H1 (cell line): ENCODE measurements at places on chromosomes 2 and 18.

DNA sequence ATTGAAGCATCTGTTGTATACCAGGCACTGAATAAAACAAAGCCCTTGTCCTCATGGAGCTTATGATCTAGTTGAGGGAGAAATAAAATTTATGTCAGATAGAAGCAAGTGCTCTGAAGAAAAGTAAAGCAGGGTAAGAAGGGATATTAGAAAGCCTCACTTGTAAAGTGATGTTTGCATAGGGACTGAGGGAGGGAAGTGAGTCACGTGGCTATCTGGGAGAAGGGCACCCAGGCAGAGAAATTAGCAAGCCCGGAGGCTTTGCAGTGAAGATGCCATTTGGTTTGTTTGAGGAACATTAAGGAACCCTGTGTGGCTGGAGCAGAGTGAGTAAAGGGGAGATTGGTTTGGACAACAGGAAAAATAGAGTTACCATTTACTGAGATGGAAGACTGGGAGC lies 52.1 kb downstream of the RBBP8 start:
- no peak overlapping the region for H3K4me3 ChIP-seq
- H3K27ac ChIP-seq = no peak overlapping the region
- H3K36me3 ChIP-seq = peaks cover 29% of the 10 kb centered on the region; the same call in 1 of the 2 replicates
- no peaks in the 10 kb centered on the region for H3K4me1 ChIP-seq

GRCh38 chr2:188607501-188607900 lies 315.8 kb downstream of the GULP1 start:
- H3K27ac ChIP-seq = no peak overlapping the region
- no peak for DNase-seq
- H3K4me3 ChIP-seq = no peak overlapping the region
- H3K36me3 ChIP-seq = no peaks in the 10 kb centered on the region

DNA sequence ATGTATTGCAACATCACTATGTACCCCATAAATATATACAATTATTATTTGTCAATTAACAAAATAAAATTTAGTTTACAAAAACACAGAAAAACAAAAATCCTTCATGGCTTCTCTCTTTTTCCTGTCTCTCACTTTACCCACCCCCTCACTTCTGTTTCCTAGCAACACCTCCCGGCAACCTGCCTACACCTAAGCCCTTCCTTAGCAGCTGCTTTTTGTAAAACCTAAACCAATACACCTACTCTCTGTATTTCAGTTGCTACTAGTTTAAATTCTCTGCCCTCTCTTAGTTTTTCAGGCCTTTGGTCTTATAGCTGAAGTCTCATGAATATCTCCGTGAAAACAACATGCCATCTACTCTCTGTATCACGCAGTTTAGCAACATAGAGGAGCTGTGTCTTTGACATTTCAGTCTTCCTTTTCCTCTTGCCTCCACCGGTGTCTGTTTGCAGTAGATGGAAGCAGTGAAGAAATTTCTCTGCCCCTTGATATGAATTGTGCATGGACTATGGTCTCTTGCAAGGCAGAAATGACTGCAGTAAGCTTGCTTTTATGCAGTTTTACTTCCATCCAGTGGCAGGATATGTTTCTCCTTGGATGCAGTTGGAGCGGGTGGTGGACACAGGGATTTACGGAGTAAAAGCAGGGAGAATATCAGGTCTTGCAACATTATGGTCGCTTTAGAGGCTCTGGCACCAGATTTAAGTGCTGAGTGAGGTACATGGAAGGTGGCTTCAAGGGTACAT lies 42.0 kb upstream of the ZDBF2 start:
- no peak overlapping the region for H3K4me3 ChIP-seq
- H3K27me3 ChIP-seq = no peaks in the 10 kb centered on the region
- H3K4me1 ChIP-seq = peaks cover 21% of the 10 kb centered on the region
- H3K27ac ChIP-seq = 0 out of 2 replicates have a peak overlapping the region, but pooled peaks have one; percentile 8

GRCh38 chr2:112646102-112646719 lies 472 bp downstream of the SLC20A1 start:
- no peaks in the 10 kb centered on the region; the same call in 1 of the 2 replicates for H3K27me3 ChIP-seq
- peak overlapping the region; percentile 80 for H3K4me3 ChIP-seq
- peak overlapping the region; percentile 98 for H3K27ac ChIP-seq
- peaks cover 5% of the 10 kb centered on the region; the same call in 1 of the 2 replicates for H3K4me1 ChIP-seq
- H3K36me3 ChIP-seq = peaks cover 25% of the 10 kb centered on the region; the same call in 1 of the 2 replicates

DNA sequence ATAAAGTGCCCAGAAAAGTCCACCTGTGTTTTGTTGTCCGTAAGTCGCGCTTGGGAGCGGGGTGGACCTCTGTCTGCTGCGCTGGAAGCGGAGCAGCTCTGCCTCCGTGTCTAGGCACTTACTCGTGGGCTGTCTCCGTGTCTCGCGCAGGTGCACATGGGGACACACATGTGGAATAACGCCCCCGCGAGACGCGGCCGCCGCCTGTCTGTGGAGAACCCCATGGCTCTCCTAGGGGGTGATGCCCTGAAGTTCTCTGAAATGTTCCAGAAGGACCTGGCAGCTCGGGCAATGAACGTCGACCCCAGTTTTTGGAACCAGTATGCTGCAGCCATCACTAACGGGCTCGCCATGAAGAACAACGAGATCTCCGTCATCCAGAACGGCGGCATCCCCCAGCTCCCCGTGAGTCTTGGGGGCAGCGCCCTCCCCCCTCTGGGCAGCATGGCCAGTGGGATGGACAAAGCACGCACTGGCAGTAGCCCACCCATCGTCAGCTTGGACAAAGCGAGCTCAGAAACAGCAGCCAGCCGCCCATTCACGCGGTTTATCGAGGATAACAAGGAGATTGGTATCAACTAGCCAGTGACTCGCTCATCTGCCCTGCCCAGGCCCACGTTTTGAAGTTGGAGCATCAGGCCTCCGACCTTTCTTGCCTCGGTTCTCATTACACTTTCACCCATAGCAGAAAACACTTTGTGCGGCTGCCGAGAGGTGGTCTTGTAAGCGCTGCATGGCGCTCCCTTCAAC lies 17.3 kb downstream of the SALL3 start:
- H3K27me3 ChIP-seq = no peaks in the 10 kb centered on the region
- H3K4me3 ChIP-seq = no peak overlapping the region
- H3K36me3 ChIP-seq = peaks cover 94% of the 10 kb centered on the region
- H3K4me1 ChIP-seq = no peaks in the 10 kb centered on the region
- no peak for DNase-seq

- peaks cover 3% of the 10 kb centered on the region; the same call in 1 of the 2 replicates for H3K4me1 ChIP-seq
- no peaks in the 10 kb centered on the region for H3K27me3 ChIP-seq
- no peak for DNase-seq
- H3K4me3 ChIP-seq = no peak overlapping the region
- H3K27ac ChIP-seq = no peak overlapping the region
These were observed 830.4 kb downstream of the DCDC2C start for GRCh38 chr2:4533806-4534205.

GRCh38 chr2:179376881-179377280 lies 112.2 kb upstream of the SESTD1 start:
- H3K27ac ChIP-seq = no peak overlapping the region
- H3K27me3 ChIP-seq = no peaks in the 10 kb centered on the region
- H3K4me1 ChIP-seq = no peaks in the 10 kb centered on the region
- H3K4me3 ChIP-seq = no peak overlapping the region

DNA sequence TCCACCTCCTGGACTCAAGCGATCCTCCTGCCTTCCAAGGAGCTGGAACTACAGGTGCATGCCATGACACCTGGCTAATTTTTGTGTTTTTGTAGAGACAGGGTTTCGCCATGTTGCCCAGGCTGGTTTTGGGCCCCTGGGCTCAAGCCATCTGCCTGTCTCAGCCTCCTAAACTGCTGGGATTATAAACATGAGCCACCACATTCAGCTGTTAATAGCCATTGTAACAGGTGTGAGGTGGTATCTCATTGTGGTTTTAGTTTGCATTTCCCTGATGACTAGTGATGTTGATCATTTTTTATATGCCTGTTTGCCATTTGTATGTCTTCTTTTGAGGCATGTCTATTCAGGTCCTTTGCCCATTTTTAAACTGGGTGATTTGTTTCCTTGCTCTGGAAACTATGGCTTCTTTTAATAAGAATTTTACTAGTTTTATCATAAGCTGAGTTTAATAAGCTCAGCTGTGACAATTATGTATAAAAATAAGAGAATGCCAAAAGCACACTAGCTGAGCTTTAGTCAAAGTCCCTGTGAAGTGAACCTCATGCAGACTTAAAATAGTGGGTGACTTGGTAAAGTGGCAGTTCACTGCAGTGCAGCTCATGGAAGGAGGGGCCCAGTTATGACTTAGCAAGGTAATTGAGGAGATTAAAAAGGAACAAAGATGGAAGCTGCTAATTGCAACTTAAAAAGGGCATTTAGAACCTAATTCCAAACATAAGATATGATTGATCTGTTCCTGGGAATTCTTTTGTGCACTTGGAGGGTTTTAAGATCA lies 465.1 kb downstream of the TGIF1 start:
- no peaks in the 10 kb centered on the region for H3K36me3 ChIP-seq
- H3K27ac ChIP-seq = no peak overlapping the region
- no peak overlapping the region for H3K4me3 ChIP-seq

DNA sequence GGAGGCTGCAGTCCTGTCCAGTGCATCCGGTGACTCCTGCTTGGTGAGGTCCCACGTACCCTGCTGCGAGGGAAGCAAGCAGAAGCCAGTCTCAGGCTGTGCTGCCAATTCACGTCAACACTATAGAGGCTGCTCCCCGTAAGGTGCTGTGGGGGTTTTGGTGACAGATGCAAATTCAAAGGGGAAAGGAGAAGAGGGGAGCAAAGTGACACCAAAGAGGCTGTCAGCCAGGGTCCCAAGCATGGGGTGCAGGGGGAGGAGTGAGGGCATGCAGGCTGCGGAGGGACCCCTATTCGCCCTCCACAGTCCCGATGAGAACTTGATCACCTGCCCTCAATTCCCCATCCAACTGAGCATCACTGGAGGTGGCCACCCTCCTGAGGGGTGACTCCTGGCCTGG lies 179.4 kb upstream of the HS6ST1 start:
- H3K27ac ChIP-seq = no peak overlapping the region
- no peak for DNase-seq
- no peak overlapping the region for H3K4me3 ChIP-seq
- no peaks in the 10 kb centered on the region; the same call in 1 of the 2 replicates for H3K4me1 ChIP-seq
- no peaks in the 10 kb centered on the region for H3K36me3 ChIP-seq

DNA sequence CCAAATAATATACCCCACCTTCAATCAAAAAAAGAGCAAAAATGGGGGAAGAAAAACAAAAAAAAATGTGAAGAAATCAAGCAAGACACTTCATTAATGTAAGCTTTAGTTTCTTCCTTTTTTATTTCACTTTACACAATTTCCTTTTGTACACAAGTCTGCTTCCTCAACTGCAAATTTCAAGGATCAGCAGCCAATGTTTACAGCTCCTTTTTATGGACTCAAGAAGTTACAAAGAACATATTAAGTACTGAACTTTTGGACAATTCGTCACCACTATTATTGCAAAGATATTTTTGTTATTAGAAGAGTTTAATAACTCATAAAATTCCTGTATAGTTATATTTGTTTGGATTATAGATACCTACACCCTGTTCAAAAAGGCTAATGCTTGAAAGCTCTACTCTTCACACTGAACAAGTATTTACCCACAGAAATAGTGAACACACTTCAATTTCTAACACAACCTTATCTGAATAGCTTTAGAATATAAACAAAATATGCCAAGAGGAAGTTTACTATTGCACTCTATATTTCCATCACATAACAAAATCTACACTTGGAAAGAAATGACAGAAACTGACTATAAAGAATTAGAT lies 658.7 kb upstream of the CNTNAP5 start:
- no peaks in the 10 kb centered on the region for H3K4me1 ChIP-seq
- DNase-seq = no peak
- H3K36me3 ChIP-seq = no peaks in the 10 kb centered on the region
- H3K27ac ChIP-seq = no peak overlapping the region
